ENCODE measurements at places on chromosomes 12 and 14. TPM values are rescaled to one million over a fixed set of nuclear protein-coding genes. Genes with fewer than 3 reads are reported as not detected.

DNA sequence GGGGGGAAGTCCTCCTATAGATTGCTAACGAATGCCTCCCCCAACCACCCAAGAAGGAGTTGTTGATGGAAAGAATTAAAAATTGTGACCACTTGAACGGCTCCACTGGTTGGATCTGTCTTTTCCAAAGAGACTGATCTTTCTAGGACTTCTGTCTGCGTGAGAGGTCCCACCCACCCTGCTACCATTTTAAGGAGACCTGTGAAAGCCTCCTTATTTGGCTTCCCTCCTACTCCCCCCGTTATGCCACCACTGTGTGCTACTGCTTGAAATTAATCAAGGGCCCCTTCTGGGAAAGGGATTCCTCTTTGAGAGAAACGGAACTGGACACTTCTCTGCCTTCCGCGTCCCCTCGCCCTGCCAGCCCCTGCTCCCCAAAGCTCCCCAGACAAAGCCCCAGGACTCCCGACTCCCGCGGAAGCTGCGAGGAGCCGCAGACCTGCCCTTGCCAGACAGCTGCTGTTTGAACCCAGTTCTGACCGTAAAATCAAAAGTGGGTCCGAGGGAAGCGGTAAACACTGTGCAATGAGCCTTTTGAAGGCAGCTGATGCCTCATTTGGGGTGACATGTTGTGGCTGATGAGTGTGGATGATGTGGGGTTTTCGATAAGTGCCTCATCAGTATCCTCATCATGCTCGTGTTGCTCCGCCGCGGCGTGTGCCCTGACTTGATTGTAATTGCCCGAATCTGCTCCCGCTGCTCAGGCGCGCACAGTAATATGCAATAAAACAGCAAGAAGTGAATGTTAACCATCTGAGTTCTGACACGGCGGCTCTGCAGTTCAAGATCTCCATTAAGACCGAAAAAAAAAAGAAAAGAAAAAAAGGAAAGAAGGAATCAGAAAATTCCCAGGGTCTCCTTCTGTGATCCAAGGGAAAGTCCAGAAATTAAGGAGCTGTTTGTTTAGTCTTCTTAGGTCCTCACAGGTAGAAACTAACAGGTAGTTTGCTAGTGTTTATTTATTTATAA is 48.2 kb downstream of the MBIP start:
- DNase-seq: no peak

GLIPR1L2 gene
- not detected for total RNA-seq

TDRD9 gene
- total RNA-seq: not detected

RAD9B gene
- total RNA-seq: 0.38 TPM

B3GNT4 gene
- total RNA-seq: 0.04 TPM

GDF3 gene
- not detected for total RNA-seq

GRCh38 chr12:46237371-46238045 is 31.3 kb downstream of the SLC38A1 start:
- no peak for DNase-seq

MOK gene
- 11.8 TPM for total RNA-seq

- DNase-seq: no peak
Measured at GRCh38 chr12:14362352-14362751, 3.1 kb upstream of the ATF7IP start.

DNA sequence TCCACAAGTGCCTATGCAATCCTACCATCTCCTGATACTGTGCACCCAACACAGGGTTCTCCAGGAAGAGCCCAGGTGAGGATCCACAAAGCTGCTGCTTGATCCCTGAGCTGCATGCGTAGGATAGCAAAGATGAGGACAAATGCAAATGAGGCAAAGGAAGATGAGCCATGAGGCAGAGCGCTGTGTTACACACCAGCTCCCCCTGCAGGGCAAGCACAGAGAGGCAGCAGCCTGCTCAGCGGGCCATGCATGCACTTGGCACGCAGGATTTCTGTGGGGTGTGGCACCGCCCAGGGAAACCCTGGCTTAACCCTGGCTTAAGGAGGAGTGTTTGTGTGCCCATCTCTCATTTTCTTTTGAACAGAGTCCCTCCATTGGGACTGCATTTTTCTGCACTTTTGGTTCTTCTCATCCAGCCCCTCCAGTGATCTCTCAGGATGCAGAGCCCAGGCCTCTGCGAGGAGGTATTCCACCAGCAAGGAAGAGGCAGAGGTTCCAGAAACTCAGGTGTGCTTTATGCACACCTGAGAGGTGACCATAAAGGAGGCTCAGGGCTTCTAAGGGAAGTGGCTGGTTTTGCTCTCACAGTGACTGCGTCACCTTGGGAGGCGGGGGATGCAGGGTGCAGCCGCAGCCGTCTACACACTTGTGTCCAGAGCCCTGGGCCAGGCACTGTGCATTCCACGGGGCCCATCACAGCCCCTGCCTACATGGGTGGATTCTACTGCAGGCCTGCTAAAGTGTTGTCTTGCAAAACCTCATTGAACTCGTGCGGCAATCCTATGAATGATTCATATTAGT is 973.3 kb upstream of the TMEM132C start:
- DNase-seq: no peak

DNA sequence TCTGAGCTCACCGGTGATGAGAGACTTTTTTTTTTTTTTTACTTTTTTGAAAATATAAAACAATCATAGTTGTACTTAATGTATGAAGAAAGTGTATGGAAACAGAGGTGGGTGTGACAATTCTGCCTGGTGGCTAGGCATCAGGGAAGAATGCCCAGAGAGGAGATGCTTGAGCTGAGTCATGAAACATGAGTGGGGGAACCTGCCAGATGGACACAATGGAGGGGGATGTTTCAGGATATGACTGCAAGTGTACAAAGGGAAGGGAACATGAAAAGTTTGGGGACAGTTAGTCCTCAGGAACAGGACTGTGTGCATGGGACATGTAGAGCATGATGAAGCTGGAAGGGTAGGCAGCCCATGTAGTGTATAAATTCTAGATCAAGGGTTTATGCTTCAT is 274.2 kb upstream of the E2F7 start:
- no peak for DNase-seq

GRCh38 chr14:56119201-56119981 is 1.2 kb downstream of the PELI2 start:
- DNase-seq: no peak

TAS2R7 gene
- total RNA-seq: not detected

C12orf76 gene
- total RNA-seq: 16.9 TPM

DNA sequence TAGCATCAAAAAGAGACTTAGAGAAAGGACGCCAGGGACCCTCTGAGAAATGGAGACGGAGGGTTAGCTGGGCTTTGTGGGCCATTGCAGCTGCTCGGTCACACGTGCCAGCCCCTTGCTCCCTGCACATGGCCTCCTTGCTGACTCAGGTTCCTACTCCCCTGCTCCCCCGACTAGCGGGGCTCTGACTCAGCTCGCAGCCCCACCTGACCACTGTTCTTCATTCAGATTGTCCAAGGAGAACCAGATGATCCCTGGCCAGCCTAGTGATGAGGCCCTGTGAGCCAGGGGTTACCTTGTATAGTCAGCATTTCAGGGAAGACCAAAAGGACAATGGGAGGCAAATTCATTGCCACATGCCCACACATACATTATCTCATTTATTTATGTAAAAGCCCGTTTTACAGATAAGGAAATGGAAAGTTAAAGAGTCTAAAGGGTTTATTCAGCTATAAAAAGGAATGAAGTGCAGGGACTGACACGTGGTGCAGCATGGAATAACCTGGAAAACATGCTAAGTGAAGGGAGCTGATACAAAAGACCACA is 103.4 kb downstream of the LGMN start:
- no peak for DNase-seq

GRCh38 chr14:47427629-47428028 is 247.8 kb downstream of the MDGA2 start:
- no peak for DNase-seq

DNA sequence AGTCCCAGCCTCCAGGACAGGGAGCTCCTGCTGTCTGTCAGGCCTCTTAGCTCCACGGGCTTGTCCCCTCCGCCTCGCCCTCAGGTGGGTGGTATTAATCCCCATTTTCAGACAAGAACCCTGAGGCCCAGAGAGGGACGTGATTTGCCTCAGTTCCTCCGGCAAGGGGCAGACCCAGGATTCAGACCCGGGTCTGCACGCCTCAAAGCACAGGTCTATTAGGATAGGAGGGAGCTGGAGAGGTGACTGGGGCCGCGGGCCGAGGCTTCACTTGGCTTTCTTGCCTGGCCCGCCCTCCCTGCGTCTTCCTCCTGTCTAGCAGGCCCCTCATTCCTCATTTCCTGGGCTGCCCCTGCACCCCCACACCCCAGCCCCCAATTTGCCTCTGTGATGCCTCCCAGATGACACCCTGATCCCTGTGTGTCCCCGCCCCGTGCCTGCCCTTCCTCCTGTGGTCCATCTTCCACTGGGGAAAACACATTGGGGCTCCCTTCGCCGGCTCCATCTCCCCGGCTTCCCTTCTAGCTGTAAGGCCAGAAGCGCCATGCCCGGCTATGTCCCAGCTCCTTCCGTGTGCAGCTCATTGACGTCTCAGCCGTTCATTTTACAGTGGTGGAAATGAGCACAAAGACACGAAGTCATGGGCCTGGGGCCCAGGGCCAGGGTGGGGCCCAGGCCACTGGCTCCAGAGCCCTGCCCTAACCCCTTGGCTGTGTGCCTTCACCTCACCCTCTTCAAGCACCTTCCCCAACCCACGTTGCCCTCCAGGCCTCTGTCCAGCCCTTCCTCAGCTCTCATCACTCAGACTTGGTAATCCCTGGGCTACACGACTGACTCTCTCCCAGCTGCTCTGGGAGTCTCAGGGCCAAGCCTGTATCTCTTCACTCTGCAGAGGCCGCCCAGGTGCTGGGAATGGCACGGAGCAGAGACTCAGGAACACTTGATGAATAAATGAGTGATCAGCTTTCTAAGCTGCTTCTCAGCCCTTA is 15.5 kb upstream of the CYP46A1 start:
- no peak for DNase-seq

DNA sequence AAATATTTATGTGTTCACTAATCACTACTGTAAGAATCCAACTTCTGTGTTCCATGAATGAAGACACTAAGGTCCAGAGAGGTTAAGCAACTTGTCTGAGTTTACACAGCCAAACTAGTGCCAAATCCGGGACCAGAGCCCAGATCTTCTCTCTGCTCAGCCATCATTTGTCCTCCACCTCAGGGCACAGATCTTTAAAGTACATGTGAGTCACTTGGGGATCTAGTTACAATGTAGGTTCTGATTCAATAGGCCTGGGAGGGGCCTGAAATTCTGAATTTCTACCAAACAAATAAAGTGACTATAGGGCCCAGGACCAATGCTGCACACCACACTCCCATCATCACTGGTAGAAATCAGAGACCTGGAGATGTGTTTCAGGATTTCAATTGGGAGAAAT is 162.9 kb downstream of the GXYLT1 start:
- DNase-seq: no peak

- no peak for DNase-seq
Measured at GRCh38 chr12:89947437-89948270, 239.0 kb upstream of the ATP2B1 start.

EIF5 gene
- 333 TPM for total RNA-seq

GRCh38 chr14:89504602-89505313 is 87.7 kb upstream of the FOXN3 start:
- DNase-seq: no peak
